ENCODE measurements at places on chromosomes 2 and 18. TPM values are rescaled to one million over a fixed set of nuclear protein-coding genes. Genes with fewer than 3 reads are reported as not detected.

Gene TMEM87B
- total RNA-seq = 15.0 TPM

Gene TRIM43
- 0.18 TPM for total RNA-seq

Gene DLX2
- not detected for total RNA-seq

Gene FBXO36
- 7.2 TPM for total RNA-seq

Gene ALPG
- not detected for total RNA-seq
